Fibroblast of pulmonary artery (primary cell): ENCODE measurements at places on chromosomes 5 and 9.

DNA sequence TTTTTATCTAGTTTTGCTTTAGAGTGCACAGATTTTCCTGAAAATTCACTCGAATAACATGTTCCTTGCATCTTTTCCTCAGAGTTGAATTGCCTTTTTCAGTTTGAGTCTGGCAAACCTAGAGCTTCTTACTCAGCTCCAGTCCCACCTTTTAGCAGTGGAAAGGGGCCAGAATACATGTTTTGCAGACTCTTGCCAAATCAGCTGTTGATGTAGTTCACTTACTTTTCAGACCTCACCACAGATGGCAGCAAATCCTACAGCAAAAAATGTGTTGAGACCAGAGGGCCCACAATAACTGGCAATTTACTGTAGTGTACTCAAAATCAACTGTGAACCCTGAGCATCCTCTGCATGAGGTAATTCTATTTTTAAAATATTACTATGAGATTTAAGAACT lies 545.2 kb upstream of the ACO1 start:
- peak; percentile 2 for DNase-seq

- DNase-seq = peak; percentile 11
Observed at GRCh38 chr9:104810421-104811339, 46.8 kb downstream of the NIPSNAP3B start.

DNA sequence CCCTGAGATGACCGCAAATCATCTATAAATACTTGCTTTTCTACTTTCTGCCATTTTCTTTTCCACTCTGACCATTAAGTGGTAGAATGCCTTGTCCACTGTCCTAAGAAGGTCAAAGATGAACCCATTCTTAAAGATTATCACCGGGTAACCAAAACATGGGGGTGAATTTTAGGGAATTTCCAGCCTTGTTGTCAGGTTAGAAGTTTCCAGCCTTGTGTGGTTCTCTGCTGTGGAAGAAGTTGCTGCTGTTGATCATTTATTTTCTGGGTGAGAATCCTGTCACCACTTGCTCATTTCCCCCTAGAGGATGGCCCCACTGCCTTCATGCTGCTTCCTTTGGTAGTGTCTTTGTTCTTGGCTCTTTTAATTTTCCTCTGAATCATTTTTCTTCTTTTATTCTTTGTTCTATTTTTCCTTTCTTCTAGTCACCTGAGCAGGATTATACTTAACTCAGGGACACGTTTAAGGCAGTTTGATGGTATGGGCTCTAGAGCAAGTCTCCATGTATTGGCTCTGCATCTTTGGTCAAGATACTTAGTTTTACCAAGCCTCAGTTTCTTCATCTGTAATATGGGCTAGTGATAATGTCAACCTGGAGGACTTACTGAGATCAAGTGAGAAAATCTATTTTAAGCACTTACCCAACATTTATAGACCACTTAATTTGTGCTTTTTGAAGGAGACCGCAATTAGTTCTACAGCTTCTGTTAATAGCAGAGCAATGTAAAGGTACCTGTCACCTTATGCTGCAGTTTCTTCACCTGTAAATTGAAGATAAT lies 266.2 kb downstream of the ARHGAP26 start:
- DNase-seq = no peak

DNA sequence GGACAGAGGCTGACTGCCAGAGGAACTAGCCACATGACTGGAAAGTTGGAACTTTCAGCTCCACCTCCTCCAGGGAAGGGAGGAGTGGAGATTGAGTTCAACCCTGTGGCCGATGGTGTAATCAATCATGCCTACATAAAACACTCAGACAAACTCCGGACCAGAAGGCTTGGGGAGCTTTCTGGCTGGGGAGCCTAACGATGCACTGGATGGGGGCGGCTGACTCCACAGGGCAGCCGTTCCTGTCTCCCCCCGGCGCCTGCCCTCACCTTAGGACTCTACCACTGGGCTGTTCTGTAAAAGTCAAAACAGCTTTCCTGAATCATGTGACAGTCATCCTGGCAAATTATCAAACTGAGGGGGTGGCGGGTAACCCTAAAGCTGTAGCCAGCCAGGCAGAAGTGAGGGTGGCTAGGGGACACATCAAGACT lies 58.0 kb downstream of the GOLM1 start:
- peak; percentile 42 for DNase-seq

- no peak for DNase-seq
Observed at GRCh38 chr5:72307573-72307967, 12.5 kb downstream of the MRPS27 start.

DNA sequence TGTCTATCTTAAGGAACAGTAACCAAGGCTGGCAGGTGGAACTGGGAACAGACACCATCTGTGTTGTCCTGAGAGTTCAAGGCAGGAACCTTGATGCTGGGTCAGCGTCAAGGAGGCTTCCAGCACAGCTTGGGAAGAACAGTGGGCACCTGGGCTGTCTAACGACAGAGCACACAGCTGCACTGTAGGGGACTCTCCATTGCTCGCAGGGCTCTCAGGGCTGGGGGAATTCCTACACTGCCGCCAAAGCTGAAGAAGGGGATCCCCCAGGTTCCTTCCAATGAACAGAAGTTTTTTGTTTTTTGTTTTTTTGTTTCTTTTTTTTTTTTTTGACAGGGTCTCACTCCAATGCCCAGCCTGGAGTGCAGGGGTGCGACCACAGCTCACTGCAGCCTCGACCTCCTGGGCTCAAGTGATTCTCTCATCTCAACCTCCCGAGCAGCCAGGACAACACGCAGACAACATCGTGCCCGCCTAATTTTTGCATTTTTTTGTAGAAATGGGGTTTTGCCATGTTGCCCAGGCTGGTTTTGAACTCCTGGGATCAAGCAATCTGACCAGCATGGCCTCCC lies 81.9 kb downstream of the PTPN3 start:
- DNase-seq = no peak

DNA sequence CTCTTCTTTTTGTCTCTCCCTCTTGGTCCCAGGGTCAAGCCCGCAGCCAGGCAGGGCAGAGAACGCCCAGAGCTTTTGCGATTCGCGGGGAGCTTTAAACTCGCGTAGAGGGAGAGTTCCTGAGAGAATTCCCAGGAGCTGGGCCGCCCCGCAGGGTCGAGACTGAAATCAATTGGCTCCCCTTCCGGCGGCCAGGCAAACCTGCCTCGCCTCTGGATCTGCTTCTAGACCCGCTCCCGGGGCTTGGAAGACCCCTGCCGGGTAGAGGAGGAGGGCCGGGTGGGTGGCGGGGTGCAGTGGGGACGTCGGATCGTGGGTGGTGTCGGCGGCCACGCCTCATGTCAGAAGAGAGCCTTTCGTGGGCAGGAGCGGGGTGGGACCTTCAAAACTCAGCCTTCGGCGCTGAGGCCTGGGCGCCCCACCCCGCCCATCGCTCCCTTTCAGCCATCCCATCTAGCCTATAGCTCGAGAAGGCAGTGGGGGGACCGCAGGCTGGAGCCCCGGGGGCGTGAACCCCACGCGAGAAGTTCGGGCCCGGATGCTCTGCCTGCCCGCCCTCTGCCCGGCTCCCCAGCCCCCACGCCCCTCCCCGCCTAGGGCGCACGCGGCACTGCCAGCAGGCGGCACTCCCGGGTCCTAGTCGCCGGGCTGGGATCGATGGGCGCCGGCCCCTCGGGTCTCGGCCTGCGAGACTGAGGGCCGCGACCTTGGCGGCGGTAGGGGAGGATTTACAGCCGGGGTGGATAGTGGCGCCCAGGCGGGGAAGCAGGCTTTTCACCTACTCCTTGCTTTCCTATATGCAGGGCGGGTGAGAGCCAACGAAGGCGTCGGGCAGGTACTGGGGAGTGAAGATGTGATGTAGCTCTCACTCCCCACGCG lies 6.1 kb downstream of the PRDM6 start:
- no peak for DNase-seq

DNA sequence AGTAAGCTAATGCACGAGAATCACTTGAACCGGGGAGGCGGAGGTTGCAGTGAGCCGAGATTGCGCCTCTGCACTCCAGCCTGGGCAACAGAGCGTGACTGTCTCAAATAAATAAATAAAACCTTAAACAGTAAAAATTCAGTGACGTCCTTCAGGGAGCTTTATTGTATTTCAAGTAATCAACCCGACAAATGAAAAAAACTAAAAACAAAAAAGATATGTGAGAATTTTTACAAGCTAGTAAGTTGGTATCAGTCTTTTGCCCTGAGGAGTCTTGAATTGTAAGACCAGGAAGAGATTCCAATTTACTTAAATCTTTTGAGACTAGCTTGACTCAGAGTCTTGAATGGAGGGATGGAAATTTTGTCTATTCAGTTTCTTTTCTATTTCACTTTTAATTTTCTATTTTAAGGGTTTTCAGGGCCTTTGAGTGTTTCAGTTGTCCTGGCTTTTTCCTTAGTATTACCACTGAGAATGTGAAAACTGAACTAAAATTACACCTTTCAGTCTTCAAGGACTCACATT lies 126.0 kb upstream of the DHFR start:
- DNase-seq = no peak

DNA sequence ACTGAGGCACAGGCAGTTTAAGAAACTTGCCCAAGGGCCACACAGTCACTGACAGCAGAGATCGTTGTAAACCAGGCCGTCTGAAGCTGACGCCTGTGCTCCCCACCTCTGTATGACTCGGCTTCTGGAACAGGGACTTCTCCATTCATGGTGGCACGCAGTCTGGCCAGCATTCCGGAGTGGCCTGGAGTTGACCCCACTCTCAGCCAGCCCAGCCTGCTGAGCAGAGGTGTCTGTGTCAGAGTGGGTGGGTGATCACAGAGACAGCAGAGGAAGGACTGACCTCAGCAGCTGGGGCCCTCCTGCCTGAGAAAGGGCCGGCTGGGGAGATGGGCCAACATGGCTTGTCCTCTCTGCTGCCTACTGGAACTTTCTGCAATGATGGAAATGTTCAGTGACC lies 12.6 kb downstream of the LRSAM1 start:
- peak; percentile 50 for DNase-seq

- DNase-seq = no peak
Observed at GRCh38 chr5:91840412-91840811, 457.3 kb upstream of the ARRDC3 start.

DNA sequence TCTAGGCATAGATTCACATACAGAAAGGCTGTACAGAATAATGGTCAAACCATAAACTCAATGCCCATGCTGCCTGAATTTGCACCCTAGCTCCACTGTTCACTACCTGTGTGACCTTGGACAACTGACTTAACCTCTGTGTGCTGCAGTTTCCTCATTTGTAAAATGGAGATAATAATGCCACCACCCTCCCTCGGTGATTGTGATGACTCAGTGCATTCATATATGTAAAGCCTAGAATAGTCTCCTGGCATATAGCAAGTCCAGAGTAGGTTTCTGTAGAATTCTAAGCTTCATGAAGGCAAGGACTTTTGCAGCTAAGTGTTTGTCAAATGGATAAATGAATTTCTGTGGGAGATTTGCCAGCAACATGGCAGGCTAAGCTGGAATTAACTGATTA lies 297.8 kb upstream of the NR4A3 start:
- no peak for DNase-seq

DNA sequence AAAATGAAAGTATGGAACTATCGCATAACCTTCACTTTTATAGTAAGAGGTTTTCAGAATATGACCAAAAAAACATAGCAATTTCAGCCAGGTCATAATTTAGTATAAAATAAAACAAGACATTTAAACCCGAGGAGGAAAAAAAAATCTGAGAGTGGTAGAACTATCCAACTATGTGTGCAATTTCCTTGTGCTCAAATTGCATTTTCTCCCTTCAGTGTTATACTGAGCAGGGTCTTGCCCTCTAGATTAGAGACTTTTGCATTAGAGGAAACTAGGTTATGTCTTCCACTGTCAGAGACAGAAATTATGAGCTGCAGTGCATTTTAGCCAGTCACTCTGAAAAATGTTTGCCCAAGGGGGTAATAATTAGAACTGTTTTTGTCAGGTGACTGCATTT lies 330.6 kb downstream of the NR2F1-AS1 start:
- DNase-seq = peak; percentile 42

GRCh38 chr5:15132816-15133405 lies 261.3 kb upstream of the ANKH start:
- DNase-seq = peak; percentile 4

GRCh38 chr5:124303366-124303765 lies 443.1 kb downstream of the ZNF608 start:
- no peak for DNase-seq

DNA sequence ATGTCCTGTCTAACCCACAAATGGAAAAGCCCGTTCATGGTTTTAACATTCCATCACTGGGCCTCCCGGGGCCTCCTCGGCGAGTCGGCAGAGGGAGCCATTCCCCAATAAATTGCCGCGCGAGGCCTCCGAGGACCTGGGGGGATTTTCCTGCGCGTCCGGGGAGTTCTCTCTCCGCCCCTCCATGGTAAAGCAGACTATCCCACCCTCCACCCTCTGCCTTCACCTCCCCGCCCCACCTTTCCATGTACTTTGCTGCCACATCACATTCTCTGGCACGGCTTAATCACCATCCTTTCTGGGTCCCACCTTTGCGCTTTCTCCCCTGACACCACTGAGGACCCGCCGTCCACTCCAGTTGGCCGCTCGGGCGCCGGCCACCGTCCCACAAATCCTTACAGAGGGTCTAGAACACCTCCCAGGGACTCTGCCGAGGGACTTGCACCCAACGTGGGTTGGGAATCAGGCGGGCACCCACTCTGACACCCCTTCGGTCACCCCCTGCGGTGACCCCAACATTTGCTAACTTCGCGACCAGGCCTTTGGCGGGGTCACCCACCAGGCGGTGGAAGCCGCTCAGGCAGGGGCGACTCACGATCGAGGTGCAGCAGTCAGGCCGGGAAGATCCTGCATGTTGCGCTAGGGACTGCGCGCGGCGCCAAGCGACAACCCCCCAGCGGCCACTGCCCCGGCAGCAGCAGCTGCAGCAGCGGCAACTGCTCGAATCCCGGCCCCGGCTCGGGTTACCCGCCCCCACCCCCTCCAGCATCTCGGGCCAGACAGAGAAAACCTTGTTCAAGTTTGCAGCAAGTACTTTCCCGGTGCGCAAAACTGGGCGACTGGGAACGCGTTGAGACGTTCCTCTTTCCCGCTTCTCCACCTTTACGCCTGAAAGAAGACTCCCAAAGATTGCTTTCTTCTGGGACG lies at the start of gene MEGF10:
MEGF10 (plus strand) TSS at position 778 of the 927 bp plus-strand sequence. CDS start 40,513 bp downstream, outside the sequence.
- peak; percentile 42 for DNase-seq

- DNase-seq = peak; percentile 40
Observed at GRCh38 chr5:143887903-143888665, 76.1 kb downstream of the HMHB1 start.
